ENCODE measurements at places on chromosomes 2 and 18. TPM values are rescaled to one million over a fixed set of nuclear protein-coding genes. Genes with fewer than 3 reads are reported as not detected.

DNA sequence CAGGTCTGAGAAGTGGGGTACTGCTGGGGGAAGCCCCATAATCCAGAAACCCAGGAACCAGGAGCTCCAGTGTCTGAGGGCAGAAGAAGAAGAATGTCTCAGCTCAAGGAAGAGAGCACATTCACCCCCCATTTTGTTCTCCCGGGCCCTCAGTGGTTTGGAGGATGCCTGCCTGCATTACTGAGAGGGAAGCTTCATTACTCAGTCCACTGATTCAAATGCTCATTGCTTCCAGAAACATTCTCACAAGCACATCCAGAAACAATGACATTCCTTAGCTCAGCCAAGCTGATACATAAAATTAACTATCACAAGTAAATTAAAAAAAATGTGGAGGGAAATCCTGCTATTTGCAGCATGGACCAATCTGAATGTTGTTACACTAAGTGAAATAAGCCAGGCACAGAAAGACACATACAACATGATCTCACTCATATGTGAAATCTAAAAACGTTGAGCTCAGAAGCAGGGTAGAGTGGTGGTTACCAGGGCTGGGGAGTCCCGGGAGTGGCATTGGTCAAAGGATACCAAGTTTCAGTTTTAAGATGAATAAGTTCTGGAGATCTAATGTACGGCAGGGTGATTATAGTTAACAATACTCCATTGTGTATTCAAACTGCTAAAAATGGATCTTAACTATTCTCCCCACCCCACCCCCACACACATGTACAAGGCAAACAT is 459.3 kb downstream of the GALR1 start:
- no peak for DNase-seq

MARCO gene
- total RNA-seq: 34.1 TPM

DNA sequence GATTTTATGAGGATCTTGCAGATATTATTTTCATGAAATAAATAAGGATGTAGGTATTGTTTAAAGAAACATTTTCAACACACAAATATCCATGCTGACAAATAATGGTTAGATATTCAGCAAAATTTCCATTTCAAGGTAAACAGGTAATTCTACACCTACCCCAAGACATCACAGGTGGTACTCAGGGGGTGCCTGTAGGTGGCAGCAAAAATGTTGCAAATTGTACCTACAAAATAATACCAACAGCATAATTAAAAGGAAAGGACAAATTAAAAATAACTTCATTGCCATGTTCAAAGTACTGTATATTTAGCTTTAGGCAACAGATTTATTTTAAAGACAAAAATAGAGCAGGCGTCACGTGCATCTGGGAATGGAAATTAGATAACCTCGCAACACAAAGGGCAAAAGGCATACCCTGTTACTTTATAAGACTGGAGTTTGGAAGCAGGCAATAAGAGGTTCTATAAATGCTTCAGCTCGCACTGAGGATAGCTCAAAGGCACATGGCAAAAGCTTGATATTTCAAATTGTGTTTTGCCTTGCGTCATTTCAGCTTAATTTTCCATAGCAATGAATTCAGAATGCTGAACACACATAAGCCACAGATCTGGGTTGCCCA is 630.5 kb downstream of the TDRD15 start:
- DNase-seq: no peak

DNA sequence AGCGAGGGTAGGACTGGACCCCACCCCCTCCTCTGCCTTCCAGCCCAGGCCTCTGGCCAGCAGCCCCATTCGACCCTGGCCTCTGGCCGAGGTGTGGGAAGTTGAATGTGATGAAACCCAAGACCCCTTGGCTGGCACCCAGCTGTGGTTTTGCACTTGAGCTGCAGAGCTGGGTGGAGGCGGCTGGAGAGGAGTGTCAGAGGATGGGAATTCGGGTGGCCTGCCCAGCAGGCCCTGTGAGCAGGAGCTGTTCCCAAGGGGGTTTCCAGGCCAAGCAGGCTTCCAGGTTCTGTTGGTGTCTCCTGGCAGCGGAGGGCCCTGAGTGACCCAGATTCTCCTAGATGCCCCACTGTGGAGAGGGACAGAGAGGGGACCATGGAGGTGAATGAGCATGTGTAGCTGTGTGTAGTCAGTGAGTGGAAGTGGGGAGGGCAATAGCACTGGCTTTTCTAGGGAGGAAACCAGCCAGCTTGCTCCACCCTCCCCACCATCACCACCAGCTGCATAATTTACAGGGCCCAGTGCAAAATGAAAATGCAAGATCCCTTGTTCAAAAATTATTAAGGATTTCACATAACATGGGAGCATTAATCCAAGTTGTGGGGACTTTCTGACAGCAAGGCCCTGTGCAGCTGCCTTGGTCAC is 172.2 kb upstream of the HAAO start:
- peak; percentile 88 for DNase-seq

BMP10 gene
- 1.9 TPM for total RNA-seq

GRCh38 chr2:162934191-162934590 is 95.6 kb upstream of the KCNH7 start:
- DNase-seq: no peak

GRCh38 chr2:174436351-174436750 is 40.8 kb downstream of the SCRN3 start:
- DNase-seq: no peak

GRCh38 chr2:144471305-144472045 is 48.4 kb downstream of the ZEB2 start:
- no peak for DNase-seq

MROH2A gene
- total RNA-seq: not detected

PSMA8 gene
- total RNA-seq: not detected

- DNase-seq: no peak
Observed at GRCh38 chr18:75223687-75224347, 13.2 kb downstream of the TSHZ1 start.

DNA sequence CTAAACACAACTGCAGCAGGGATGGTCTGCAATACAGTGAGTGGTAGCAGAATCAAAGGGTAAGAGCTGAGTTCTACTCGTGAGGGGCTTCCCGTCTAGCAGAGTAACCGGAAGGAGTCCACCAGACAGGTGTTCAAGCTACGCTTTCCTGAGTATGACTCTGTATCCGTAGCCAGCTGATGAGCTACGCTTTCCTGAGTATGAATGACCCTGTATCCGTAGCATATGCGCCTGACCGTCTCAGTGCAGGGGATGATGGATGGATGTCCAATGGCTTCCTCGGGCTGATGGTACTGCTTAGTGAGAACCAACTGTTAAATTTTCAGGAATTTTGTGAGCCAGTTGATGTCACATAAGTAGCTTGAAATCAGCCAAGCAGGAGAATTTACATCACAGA is 244.1 kb upstream of the MYT1L start:
- DNase-seq: peak; percentile 23

SIGLEC15 gene
- not detected for total RNA-seq

GRCh38 chr2:240857039-240858008 is 11.3 kb upstream of the AGXT start:
- no peak for DNase-seq

All from right atrium auricular region (tissue), 2 donors.